ENCODE measurements at places on chromosomes 12 and 14.

GRCh38 chr14:42011221-42011620 lies 404.5 kb downstream of the LRFN5 start:
- no peak for DNase-seq

DNA sequence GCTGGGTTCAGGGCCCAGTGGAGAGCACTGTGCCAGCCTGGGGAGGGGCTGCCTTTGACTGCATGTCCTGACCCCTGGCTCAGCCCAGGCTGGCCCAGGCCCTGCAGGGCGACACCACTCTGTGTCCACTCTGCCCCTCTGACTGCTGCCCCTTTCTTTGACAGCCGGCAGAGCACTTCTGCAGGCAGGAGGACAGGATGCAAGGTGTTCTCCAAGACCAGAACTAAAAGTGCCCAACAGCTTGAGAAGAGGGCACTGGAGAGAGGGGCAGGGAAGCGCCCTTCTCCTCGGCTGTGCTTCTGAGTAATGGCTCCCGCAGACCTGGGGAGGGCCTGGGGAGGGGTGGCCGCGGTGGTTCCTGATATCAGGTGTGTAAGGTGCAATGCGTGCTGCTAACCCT lies 72.7 kb downstream of the WDR20 start:
- DNase-seq = no peak

- DNase-seq = no peak
Observed at GRCh38 chr14:89032086-89032649, 207.7 kb downstream of the TTC8 start.

DNA sequence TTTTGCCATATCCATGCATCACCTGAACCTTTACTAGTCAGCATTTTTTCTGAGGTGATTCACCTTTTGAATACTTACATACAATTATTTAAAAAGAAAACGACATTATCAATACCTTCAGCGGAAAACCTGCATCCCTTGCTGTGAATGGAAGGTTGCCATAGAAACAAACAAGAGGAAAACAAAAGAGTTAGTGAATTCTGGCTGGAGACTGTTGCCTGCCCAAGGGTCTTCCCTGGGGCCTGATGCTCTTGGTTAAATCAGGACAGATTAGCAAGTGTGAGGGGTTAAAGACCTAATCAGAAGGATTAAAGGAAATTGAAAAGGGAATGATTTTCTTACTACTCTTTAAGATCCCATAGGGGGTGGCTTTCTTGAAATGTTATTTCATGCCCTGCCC lies 96.0 kb upstream of the WSCD2 start:
- no peak for DNase-seq

DNA sequence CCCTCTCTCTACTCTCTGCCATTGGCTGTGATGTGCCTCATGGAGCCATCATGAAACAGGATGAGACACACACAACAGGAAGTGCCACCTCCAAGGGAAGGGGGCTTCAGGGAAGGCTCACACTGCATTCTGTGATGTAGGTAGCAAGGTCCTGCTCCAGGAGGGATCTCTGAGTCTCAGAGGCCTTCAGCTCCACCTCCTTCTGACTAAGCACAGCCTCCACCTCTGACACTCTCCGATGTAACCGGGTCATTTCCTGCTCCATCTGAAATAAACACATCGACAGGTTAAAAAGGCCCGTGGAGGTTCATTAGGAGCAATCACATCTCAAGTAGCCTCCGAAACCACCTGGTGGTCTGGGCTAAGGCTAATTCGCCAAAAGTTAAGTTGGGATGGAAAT lies 93.3 kb downstream of the CIT start:
- no peak for DNase-seq

GRCh38 chr12:117309276-117309925 lies 52.0 kb downstream of the NOS1 start:
- DNase-seq = no peak

DNA sequence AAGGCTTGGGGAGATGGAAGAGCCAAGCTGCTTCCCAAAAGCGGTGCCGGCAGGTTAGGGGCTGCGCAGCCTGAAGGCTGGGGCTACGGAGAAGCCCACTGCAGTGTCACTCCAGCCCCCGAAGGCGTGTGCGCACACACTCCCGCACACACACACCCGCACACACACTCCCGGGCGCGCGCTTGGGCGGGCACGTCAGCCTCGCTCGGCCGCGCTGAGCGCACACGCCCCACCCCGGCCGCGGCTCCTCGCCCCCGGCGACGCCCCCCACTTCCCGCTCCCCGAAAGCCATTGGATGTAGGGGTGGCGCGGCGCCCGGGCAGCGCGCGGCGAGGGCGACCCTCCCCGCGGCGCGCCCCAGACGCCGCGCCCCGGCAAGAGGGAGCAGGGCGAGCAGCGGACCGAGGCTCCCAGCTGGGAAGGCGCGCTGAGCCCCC lies at the start of gene KCNK10:
Gene KCNK10 (minus strand): TSS at position 184 of the 437 bp plus-strand sequence. CDS start 471 bp downstream, outside the sequence.
- DNase-seq = no peak

DNA sequence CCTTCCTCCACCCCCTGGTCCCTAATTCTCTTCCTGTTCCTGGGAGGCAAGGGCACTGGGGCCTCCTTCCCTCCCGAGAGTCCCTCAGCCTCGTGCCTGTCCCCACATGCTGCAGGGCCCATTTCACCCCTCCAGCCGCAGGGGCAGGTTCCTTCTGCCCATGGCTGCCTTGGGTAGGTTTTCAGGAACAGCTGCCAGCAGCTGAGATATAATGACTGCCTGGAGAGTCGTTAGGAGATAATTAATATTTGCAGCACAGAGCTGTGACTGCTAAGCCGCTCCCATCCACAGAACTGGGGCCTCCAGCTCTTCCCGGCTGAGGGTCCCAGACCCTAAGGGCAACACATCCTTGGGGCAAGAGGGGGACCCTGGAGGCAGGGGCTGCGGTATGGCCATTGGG lies 211.9 kb upstream of the LHX5 start:
- no peak for DNase-seq

GRCh38 chr14:35879151-35879648 lies 53.1 kb downstream of the BRMS1L start:
- DNase-seq = no peak

DNA sequence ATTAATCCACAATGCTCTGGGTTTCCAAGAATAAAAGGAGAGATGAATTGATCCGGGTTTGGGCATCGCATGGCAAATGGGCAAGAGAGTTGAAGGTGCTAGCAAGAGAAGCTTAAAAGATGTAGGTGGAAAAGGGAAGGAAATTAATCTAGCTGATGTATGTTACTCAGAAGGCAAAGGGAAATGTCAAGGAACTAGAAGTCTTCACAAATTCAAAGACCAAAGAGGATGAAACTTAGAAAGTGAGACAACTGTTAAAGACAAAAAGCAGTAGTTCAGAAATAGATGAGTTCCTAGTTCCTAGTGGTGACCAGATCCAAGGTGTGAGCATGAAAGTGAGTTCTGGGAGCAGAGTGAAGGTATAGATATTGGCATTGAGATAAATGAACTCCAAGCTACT lies 228.3 kb downstream of the SEC23A start:
- no peak for DNase-seq

DNA sequence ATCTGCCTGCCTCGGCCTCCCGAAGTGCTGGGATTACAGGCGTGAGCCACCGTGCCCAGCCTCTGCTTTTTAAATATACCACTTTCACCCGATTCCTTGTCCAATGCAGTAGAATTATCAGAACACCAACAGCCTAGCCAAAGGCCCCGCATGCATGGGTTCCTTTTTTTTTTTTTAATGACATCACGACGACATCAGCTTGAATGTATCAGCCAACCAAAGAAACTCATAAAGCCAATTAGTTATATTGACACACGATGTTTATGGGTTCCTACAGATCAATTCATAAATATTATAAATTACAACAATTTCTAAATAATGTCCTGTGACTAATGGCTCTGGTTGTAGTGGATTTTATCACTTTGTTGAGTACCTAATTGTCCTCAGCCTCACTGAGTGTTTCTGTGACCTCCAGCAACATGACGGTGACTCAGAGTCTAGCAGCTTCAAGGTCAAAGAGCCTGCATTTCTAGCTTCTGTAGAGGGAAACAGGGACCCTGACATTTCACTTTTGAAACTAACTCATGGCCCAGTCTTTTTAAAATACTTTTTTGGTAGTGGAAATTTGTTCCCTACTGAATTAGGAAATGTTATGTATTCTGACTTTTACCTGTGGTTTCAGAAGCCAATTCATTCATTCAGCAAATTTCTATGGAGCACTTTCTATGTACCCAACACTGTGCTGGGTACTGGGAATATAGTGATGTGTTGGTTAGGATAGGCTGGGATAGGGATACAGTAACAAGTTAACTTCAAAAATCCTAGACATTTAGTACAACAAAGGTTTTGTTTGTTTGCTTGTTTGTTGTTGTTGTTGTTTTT lies 144.1 kb downstream of the SUDS3 start:
- DNase-seq = no peak

- DNase-seq = no peak
Observed at GRCh38 chr14:24315807-24316596, 4.7 kb downstream of the LTB4R start.

GRCh38 chr14:66383257-66383656 lies 102.9 kb upstream of the CCDC196 start:
- DNase-seq = no peak

DNA sequence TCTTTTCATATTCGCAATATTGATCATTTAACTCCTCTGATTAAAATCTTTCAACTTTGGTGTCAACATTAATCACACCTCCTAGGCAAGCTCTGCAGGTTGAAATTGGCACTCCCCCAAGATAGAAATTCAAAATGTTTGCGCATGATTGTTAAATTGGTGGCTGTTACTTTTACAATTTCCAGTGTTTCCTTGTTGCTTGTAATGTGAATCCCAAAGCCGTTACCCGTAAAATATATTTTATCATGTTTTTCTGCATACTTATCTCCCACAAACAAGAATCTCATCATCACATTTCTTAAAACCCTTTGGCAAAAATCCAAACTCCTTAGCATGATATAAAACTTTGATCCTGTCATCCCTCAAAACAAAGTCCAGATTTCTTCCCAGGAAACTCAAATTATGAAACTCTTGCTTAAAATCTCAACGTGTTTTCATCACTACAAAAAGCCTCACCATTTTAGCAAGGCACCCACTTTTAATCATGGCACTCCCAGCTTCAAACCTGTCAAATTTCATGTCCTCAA lies 14.7 kb downstream of the RTL1 start:
- DNase-seq = no peak

DNA sequence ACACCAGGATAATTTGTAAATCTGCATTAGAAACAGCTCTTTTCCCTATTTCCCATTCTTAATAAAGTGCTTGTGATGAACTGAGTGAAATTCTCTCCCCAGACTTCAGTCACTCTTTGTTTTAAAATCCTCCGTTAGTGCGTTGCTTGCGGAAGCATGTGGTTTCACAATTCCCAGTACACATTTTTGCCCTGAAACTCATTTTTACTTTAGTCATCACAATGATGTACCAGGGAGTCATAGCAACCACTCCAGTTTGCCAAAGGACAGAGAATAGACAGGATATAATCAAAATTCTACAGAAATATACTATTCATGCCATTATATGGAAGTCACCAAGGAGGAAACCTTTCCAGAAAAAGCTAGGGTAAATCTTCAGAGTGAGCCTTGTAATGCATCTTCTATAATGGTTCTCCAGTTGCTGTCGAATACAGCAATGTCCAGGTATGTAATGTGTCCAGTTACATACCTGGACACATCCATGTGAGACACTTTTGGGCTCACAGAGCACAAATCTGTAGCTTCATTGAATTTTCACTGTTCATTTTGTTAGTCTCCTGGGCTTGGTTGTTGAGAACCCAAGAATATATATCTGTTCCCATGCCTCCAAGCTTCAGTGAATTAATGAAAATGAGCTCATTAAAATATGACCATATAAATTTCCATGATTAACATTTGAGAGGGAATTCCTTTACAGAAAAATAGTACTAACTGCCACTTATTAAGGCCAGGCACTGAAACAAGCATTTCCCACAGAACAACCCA lies 57.8 kb downstream of the GPR135 start:
- DNase-seq = no peak

DNA sequence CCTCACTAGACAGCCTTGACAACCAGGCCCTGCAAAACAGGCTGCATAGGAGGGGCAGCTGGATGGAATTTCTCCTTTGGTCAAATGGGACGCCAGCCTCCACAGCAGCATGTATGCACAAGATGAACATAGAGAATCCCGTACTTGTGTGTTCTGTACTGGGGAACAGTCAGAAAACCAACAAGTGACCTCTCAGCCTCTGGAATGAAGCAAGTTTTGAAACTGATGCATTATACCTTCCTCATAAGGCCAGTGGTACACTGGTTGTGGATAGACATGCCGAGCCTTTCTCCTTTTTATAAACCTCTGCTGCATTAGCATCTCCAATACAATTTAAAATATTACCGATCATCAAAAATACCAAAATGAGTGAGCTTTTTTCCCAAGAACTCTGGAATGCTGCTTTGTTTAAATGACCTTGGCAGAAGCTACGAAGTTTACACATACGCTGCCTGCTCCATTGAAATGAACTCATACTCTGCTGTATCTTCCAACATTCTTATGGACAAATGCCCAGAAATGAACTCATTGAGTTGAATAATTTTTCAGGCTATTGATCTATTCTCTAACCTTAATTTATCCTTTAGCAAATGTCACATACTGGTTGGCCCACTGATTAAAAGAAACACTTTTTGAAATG lies 47.6 kb upstream of the FERMT2 start:
- DNase-seq = no peak

DNA sequence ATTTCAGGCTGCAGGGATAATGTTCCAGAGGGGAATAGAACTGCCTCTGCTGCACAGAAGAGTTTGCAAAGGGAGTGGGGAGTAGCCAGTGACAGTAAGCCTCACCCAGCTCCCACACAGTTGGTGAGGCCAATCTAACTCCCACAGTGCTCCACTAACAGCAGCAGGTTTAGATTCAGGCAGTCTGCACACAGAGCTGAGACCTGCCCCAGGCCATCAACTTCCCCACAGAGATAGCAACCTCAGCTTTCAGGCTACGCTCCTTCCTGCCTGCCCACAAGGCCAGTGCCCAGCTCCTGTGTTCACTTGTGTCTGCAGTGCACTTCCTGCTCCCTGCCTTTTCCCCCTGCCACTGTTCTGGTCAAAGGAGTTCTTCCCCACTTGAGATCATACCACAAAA lies 107.5 kb downstream of the TBC1D30 start:
- no peak for DNase-seq

- no peak for DNase-seq
Observed at GRCh38 chr14:92582706-92583452, 69.3 kb downstream of the RIN3 start.

- no peak for DNase-seq
Observed at GRCh38 chr14:33836900-33837577, 113.8 kb downstream of the EGLN3 start.

GRCh38 chr12:66925083-66925482 lies 246.2 kb upstream of the GRIP1 start:
- no peak for DNase-seq

- DNase-seq = no peak
Observed at GRCh38 chr12:120481022-120481767, 11.6 kb upstream of the SRSF9 start.

GRCh38 chr12:76555231-76555767 lies 4.3 kb downstream of the OSBPL8 start:
- no peak for DNase-seq

DNA sequence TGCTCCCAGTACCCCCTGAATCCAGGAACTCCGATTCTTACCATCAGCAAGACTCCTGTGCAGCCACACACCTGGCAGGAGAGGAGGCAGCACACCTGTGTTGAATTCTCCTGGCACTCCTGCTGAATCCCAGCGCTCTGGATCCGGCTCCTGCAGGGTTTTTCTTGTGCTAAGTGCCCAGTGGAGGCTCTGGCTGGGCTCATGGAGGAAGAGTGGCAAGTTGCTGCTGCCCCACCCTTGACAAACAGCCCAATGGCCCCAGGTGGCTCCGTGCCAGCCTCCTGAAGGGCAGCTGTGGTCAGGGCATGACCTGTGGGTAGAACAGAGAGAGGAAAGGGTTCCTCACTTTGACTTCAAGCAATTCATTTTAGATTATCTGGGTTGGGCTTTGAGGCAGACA lies 20.0 kb downstream of the CRACR2A start:
- DNase-seq = no peak
